ENCODE measurements at places on chromosomes 5 and 9. TPM values are rescaled to one million over a fixed set of nuclear protein-coding genes. Genes with fewer than 3 reads are reported as not detected.

GRCh38 chr5:149341876-149342275 is 3.4 kb upstream of the GRPEL2 start:
- DNase-seq, result no peak

The AMBP gene
- not detected for total RNA-seq

- no peak for DNase-seq
Measured at GRCh38 chr5:132837868-132838267, 7.4 kb upstream of the SHROOM1 start.

DNA sequence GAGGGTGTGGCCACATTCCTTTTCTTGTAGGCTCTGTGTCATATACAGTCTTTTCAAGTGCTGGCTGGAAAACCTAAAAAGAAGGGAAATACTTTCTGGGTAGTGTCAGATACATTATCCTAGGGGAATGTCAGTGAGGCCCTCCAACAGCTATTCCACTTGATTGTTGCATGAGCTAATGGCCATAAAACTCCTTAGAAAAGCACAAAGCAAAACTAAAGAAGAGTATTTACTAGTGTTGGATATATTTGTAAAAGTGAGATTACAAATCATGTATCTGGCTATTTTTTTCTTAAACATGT is 829 bp downstream of the ANXA1 start:
- DNase-seq, result no peak

DNA sequence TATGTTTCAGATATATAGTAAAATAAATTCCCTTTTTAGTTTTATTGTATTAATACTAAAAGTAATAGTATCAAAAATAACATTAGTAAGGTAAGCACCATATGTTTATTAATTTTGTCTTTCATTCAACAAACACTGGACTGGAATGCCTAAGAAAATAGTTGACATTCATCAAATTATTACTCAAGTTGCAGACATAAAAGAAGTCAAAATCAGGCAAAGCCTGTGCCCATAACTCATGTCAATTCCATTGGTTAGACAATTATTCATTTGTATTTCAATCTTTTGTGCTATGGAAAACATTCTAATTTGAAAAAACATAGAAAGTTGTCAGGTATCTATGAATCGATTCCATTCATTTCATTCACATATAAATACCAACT is 158.9 kb downstream of the CEMIP2 start:
- no peak for DNase-seq

The TNIP1 gene
- 77.5 TPM for total RNA-seq

The LCNL1 gene
- 2.0 TPM for total RNA-seq

DNA sequence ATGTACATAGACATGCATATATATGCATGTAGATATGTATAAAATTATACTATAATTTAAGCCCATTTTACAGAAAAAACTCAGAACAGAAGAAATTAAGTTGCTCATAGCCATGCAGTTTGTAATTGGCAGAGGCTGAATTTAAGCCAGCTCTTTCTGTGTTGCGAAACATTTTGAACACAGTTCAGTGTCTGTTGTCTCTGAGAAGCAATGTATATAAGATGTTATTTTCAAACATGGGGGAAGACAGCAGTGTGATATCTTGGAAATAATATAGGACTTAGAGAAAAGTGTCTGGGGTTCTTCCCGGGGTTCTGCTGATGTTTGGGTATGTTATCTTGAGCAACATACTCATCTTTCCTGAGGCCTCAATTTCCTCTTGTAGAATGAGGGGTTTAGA is 37.6 kb downstream of the SVEP1 start:
- DNase-seq, result no peak

- no peak for DNase-seq
Measured at GRCh38 chr5:126020770-126021169, 402.4 kb upstream of the GRAMD2B start.

The STARD4 gene
- total RNA-seq, result 18.0 TPM

DNA sequence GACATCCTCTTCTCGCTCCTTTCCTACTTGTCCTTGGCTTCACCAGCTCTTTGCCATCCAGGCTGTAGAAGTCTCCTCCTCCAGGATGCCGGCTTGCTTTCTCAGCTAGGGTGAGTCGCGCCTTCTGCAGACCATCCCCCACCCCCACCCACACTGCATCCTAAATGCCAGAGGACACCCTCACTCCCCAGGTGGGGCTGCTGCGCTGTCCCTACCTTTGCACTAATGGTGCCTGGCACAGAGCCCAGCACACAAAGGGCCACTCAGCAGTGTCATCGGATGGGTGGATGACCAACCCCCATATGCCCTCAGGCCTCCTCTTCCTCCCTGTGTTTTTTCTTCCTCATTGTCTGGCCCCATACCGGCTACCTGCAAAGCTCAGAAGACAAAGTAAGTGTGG is 14.8 kb downstream of the IL9 start:
- DNase-seq, result no peak

DNA sequence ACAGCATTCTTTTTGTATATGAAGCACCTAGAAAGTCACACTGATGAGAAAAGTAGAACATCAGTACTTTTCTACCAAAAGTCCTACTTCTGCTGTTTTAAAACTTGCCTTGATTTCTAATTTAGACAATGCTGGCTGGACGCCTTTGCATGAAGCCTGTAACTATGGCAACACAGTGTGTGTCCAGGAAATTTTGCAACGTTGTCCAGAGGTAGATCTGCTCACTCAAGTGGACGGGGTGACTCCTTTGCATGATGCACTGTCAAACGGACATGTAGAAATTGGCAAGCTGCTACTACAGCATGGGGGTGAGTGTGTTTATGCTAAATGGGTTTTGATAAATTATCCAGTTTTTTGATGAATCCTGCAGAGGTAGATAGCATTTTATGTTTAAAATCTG is 73.5 kb downstream of the SLF1 start:
- DNase-seq, result no peak

DNA sequence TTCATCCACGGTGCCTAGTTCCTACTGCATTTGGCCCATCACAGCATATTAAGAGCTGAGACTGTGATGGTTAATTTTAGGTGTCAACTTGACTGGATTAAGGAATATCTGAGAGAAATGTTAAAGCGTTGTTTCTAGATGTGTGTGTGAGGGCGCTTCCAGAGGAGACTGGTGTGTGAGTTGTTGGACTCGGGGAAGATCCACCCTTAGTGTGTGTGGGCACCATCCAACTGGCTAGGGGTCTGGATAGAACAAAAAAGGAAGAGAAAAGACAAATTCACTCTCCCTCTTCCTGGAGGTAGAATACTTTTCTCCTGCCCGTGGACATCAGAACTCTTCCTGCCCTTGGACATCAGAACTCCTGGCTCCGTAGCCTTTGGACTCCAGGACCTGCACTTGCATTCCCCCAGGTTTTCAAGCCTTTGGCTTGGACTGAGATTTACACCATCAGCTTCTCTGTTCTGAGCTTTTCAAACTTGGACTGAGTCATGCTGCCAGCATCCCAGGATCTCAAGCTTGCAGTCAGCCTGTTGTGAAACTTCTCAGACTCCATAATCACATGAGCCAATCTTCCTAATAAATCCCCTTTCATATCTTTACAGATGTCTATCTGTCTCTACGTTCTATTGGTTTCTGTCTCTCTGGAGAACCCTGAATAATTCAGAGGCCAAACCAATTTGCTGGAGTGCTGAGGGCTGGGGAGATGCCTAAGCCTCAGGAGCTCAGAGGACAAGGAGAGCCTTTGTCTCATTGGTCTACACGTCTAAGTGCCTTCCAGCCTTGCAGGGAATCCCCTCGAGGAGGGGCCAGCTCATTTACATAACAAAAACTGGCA is 164.5 kb downstream of the DCP2 start:
- DNase-seq, result no peak

DNA sequence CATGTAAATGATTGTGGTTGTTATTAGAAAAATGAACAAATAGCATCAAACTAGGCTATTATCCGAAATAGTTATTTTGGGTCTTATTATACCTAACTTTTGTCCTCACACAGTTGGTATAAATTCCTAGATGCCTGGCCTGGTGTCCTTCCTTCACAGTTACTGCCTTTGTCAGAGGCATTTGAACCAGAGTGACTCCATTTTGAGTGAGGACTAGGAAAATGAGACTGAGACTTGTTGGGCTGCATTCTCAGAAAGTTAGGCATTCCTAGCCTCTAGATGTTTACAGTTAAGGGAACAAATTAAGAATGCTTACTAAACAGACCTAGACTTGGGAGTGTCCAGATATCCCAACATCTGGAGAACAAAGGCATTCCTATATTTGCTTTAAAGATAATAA is 283.5 kb upstream of the C9orf72 start:
- no peak for DNase-seq

DNA sequence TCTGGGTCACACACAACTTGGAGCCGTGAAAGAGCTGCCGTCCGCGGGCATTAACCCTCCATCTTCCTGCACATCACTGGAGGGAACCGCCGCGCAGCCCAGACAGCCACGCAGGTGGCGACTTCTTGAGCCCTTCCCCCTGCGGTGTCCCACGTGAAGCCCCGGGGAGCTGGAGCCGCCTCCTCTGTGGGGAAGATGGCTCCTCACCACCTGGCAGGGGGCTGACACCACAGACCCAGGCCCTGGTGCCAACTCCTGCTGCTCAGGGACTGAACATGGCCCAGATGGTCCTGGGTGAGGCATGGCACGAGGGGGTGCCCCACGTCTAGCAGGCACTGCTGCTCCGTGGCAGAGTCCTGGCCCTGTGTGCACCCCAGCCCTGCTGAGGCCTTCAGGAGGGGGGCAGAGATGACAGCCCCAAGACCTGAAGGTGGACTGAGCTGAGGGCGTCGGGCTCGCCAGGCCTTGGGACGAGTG is 38.9 kb downstream of the NDUFS6 start:
- no peak for DNase-seq

GRCh38 chr5:2685651-2686272 is 65.7 kb downstream of the IRX2 start:
- no peak for DNase-seq

GRCh38 chr9:33272061-33272460 is 7.2 kb downstream of the CHMP5 start:
- DNase-seq, result no peak

DNA sequence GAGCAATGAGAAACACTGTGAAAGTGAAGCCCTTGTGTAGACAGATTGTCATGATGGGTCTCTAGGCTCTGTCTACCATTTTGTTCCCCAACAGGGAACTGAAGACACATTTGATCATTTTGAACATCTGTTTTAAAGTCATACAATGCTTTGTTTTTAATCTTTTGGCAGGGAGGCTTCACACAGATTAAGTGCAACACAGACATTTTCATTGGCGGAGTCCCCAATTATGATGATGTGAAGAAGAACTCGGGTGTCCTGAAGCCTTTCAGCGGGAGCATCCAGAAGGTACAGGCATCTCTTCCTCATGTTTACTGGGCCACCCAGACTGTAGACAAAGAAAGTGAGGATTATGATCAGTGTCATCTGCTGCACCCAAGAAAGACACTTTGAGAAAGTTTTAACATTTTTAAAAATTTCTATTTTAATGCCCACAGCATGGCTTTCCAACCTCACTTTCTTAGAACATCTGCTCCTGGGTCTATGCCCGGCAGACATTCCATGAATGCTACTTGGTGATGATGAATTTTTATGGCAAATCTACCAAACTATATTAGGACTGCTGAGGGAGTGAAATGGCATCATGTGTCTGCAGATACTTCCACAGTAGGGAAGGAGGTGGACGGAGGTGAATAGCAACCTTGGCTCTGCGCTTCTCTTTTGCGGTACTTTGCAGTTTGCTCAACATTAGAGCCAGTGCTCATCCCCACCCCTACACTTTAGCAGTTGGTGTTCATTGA is 121.3 kb downstream of the LIFR start:
- no peak for DNase-seq

GRCh38 chr9:135526730-135527571 is 5.7 kb downstream of the LCN1 start:
- DNase-seq, result peak; percentile 46

GRCh38 chr5:168978015-168978414 is 322.9 kb downstream of the SLIT3 start:
- no peak for DNase-seq

DNA sequence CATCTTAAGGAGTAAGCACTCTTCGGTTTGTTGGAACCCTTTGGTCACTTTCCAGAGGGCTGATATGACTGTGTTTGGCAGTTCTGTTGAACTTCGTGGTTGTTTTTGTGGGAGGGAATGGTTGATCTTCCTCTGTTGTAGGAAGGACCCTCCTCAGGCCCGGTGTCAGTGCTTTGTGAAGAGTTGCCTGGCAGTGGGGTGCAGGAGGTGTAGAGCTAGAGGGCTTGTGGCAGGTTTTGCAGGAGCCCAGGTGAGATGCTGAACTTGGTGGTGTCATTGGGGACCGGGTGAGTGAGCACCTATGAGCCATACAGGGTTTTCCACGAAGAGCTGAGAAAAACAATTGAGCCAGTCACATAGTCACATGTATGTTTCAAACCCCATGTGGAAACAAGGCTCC is 27.2 kb downstream of the SECISBP2 start:
- DNase-seq, result no peak

DNA sequence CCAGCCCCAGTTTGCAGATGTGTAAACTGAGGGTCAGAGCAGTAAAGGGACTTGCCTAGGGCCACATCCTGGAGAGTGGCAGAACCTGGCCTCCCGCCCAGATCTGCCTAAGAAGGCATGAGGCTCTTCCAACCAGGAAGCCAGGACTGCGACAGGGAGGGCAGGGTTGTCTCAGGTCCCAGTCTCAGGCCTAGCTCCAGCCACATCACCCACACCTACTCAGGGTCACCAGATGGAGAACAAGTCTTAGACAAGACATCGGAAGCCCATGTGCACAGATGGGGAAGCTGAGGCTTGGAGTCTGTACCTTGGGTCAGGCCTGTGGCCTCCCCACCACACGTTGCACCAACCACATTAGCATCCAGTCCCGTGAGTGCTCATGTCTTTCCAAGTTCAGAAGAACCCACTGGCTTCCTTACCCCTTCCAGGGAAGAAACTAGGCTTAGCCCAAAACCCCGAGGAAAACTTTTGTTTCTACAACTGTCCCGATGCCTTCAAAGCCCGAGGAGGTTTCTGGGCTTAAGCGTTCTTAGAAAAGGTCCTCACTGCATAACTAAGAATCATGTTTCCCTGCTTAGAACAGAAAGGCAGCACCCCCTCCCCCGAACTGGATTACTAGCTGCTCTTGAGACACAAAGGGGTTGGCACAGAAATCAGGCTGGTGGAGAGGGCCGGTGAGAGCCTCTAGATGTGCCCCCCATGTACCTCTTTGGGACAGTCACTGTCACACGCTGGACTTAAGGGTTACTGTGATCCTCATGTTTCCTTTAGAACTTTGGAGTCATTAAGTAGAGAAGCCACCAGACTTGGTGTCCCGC is 2.2 kb downstream of the FAM78A start:
- no peak for DNase-seq

GRCh38 chr5:133129289-133129688 is 77.5 kb downstream of the HSPA4 start:
- peak; percentile 22 for DNase-seq

The FOXD4 gene
- 0.24 TPM for total RNA-seq

DNA sequence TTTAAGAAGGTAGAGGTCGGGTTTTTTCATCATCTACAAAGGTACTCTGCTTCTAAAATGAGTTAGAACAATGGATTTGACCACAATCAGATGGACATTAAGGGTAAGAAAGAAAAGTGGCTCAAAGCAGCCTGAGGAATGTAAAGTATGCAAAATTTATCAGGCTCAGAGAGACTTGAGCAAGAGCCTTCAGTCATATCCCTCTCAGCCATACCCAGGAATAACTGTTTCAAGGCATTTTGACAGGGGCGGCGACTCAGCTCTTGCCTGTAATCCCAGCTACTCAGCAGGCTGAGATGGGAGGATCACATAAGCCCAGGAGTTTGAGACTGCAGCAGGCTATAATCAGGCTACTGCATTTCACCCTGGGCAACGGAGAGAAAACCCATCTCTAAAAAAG is 38.8 kb upstream of the ANXA2R start:
- DNase-seq, result no peak
